ENCODE measurements at places on chromosomes 5 and 9. TPM values are rescaled to one million over a fixed set of nuclear protein-coding genes. Genes with fewer than 3 reads are reported as not detected.

Gene FOXI1
- total RNA-seq, result not detected

Gene SNX18
- 7.3 TPM for total RNA-seq

Gene AIF1L
- 1.7 TPM for total RNA-seq

Gene LECT2
- total RNA-seq, result not detected

Gene SLC2A8
- total RNA-seq, result 15.3 TPM

Gene HRH2
- total RNA-seq, result 0.77 TPM

Gene TRAF2
- total RNA-seq, result 69.5 TPM

Gene REEP2
- total RNA-seq, result 6.1 TPM

Gene CAST
- 183 TPM for total RNA-seq

Gene CATSPER3
- 0.42 TPM for total RNA-seq

Gene CER1
- not detected for total RNA-seq

Gene PLAC8L1
- 0.26 TPM for total RNA-seq

Gene AHRR
- total RNA-seq, result 4.3 TPM

Gene NDOR1
- total RNA-seq, result 12.4 TPM

Gene DOCK2
- 3.1 TPM for total RNA-seq

Gene AFAP1L1
- 9.5 TPM for total RNA-seq

Gene PCDHGA9
- 0.08 TPM for total RNA-seq

Gene ORM2
- total RNA-seq, result not detected

Gene FYB1
- total RNA-seq, result 9.4 TPM

Gene TLX3
- not detected for total RNA-seq

Gene ADAMTSL2
- not detected for total RNA-seq

Gene UBE2B
- total RNA-seq, result 64.8 TPM

Gene SLC45A2
- not detected for total RNA-seq

Gene SPATA31A3
- total RNA-seq, result not detected

Gene WNT8A
- total RNA-seq, result not detected

Gene NR4A3
- 3.2 TPM for total RNA-seq

Gene HAPLN1
- total RNA-seq, result not detected

Gene PCDHB10
- not detected for total RNA-seq

Gene SGCD
- total RNA-seq, result 6.2 TPM

Gene CAMK2A
- total RNA-seq, result 0.94 TPM

Gene KIF24
- 3.7 TPM for total RNA-seq

Gene MAMDC2
- total RNA-seq, result 0.23 TPM

Gene SPDL1
- total RNA-seq, result 66.2 TPM
